Progenitor cell of endocrine pancreas (in vitro differentiated cells): ENCODE measurements at places on chromosomes 6 and 20.

- DNase-seq = no peak
Measured at GRCh38 chr6:41122918-41123317, 31.2 kb downstream of the TREML1 start.

DNA sequence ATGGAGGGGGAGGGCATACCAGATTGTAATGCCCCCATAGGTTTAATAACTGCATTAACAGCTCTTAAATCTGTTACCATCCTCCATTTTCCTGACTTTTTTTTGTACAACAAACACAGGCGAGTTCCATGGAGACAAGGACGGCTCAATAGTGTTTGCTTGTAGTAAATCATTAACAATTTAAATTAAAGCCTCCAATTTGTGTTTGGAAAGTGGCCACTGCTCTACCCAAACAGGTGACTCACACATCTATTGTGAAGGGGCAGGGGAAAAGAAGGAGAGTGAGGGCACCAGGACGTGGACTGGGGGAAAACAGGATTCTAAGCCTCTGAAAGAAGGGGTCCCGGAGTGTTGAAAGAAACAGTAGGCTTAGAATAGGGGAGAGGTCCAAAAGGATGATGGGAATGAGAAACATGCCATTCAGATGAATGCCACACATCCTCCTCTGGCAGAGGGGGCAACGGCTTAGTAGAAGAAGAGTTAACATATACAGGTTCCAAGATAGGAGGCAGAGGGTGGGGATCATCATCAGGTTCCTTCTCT is 6.9 kb downstream of the GLYATL3 start:
- no peak for DNase-seq

DNA sequence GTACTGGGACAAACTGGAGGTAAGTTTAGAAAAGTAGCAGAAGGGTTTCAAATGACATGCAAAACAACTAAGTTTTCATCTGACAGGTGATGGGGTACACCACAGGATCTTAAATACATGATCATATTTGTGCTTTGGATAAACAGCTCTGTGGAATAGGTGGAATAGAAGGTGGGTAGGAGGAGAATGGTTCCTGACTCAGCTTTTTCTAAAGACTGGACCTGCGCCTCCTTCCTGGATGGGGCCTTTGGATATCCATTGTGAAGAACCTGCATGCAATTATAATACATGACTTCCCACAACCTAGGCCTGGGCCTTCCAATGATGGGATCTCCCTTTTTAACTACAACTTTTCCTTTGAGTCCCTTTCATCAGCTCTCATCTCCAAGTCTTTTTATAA is 145.9 kb downstream of the AHI1 start:
- DNase-seq = no peak

DNA sequence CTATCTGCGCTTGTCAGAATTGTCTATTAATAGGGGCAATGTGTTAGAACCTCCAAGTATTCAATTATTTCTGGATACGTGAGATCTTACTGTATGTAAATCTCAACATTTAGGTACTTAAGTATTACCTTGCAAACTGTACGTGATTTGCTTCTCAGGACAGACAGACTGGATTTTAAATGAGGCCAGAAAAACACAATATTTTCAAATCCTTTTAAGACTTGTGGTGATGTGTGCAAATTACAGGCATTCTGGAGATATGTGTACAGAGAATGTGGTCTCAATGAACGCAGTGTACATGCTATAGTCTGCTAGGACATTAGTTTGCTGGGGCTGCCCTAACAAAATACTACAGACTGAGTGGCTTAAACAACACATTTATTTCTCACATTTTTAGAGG is 16.9 kb downstream of the CCR6 start:
- DNase-seq = no peak

- no peak for DNase-seq
Measured at GRCh38 chr6:108777536-108777935, 70.7 kb upstream of the ARMC2 start.

DNA sequence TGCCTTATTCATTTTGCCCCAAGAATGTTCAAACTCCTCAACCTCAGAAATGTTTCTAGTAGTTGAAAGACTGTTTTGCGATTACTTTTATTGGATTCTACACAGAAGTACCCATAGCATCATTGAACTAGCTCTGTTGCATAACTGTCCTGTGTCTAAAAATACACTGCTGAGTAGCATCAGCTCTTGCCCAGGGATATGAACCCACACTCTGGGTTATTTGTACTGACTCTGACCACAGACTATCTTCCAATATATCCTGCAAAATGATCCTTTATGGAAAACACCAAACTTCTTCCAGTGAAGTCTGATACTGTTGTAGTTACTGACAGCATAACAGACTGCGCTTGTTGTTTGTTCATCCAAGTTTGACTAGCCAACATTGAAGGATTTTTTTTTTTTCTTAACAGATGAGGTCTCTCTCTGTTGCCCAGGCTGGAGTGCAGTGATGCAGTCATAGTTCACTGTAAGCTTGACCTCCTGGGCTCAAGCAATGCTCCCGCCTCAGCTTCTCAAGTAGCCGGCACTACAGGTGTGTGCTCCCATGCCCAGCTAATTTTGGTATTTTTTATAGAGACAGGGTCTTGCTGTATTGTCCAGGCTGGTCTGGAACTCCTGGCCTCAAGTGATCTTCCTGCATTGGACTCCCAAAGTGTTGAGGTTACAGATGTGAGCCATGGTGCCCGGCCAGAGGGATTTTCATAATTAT is 49.9 kb downstream of the TULP4 start:
- DNase-seq = no peak

DNA sequence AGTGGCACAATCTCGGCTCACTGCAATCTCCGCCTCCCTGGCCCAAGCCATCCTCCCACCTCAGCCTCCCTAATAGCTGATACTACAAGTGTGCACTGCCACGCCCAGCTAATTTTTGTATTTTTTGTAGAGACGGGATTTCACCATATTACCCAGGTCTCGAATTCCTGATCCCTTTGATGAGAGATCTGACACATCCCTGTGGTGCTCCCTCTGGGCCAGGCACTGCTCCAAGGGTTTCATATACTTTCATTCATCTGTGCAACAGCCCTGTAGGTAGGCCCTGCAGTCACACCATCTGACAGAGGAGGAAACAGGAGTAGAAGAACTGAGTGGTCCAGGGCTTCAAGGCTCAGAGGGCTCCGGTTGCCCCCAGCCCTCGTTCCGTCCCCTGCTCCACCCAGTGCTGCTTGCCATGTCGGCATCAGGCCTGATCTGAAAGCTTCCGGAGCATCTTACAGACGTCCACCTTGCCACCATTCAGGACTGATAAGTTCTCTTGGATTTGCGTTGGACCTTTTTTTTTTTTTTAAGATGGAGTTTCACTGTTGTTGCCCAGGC is 3.3 kb downstream of the ZGPAT start:
- no peak for DNase-seq

GRCh38 chr6:85394853-85395538 is 54.9 kb upstream of the NT5E start:
- no peak for DNase-seq

DNA sequence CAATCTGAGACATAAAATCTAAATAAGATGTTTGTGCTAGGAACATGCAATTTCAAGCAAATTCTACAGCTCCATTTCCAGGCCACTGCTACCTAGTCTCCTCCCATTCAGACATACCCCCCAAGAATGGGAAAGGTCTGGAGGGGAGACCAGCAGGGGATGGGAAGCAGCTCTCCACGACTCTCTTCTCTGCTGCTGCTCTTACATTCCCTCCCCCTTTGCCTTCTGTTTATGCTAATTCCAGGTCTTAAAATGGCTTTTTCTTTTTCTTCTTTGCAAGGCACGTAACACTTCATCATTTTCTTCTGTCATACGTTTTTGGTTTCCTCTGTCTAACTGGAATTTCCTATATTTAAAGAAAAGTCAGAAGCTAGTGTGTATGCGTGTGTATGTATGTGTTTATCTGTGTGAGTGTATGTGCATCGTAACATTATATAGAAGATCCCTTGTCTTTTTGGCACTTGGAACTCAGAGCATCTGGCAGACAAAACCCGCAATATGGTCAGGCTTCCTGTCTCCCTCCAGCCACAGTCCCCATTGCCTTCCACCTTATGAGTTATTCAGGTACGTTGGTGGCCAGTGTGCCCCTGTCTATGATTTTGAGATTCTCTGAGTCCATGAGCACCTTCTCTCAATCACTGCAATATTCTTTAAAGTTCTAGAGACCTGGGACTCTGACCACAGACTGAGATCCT is 493.7 kb downstream of the BTBD3 start:
- no peak for DNase-seq

DNA sequence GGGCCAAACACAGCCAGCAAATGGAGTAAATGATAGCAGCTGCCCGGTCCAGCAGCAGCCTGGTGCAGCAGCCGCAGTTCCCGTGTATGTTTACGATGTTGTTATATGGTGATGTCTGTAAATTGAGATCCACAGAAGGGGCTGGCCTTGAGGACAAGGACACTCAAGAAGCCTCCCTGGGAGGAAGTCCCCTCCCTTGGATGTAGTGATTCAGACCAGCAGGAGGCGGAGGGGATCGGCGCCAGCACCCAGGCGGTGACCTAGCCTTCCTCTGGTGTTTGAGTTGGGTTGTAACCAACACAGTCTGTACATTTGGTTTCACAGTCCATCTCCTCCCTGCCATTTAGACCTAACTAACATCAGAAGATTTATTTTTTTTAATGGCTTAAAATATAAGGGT is 187.8 kb downstream of the SYNDIG1 start:
- DNase-seq = no peak

GRCh38 chr20:37295001-37295400 is 5.5 kb downstream of the MANBAL start:
- DNase-seq = no peak

DNA sequence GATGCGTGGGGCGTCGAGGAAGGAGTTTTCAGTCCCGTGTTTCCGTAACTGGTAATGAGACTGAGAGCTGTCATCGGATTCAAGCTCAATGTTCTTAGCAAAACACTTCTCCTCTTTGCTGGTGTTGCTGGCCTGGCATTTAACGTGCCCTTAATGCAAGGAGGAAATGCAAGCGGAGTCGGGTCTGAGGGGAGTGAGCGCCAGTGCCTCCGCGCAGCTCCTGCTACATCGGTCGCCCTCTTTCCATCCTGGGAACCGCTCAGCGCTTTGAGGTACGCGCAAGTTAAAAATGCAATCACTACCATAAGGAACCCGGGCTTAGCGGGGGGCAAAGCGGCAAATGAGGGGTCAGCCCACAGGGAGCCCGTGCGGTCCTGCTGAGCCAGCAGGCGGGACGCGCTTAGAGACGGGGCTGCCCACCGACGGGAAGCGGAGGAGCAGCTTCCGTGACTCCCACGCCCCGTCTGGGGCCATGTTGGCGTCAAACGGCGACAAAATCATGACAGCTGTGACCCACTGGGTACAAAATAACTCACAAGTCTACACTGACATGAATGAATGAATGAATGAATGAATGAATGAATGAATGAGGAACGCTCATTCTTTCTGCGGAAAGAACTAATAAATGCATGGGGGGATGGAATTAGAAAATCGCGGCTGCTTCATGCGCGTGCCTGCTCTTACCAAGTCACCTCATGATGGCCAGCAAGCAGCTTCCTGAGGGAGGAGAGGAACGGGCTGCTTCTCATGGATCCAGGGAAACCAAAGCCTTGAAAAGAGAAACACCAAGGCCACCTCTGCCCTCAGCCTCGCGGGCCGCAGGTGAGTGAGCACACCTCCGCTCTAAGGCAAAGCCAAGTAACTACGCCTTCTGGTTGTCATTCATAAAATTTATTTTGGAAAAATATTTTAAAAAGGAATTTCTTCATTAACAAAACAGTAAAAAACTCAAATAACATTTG is 9.3 kb downstream of the DLL1 start:
- no peak for DNase-seq

GRCh38 chr6:14645221-14645620 is 527.6 kb downstream of the CD83 start:
- no peak for DNase-seq

DNA sequence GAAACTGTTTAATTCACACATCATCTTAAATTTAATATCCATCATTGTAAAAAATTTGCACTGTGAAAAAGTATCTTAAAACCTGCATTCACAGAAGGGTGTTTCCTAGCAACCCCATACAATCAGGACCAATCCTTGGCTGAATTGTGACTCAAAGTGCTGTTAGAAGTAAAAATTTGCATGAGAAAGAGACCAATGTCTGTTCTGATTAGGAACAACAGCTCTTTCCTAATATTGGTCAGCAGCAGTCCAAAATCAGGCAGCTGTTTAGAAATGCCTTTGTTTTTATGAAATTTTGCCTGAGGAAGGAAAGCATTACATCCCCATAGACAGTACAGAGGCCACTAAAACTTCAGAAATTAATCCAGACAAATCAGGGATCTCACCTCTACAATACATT is 987.0 kb downstream of the HACE1 start:
- DNase-seq = no peak

DNA sequence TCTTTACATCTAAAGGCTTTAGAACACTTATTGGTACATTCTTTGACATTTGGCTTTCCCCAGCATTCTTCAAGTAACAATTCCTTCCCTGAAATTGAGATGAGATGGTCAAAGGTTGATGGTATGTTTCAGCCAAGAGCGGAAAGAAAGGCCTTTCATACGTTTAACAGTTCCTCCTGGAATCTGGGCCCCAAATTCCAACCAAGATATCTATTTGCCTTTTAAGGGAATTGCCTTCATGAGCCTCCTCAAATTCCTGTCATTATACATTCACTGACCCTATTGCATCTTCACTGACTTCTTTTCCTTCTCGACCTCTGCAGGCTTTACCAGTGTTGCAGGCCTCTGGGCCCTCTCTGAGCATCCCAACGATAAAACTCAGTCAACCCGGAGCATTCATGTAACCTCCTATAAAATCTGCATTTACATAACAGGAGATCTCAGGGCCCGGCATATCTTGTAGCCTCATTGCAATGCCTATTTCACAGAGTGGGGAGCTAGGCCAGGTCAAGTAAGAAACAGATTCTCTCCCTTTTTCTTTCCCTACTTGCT is 18.3 kb upstream of the WFDC9 start:
- no peak for DNase-seq

DNA sequence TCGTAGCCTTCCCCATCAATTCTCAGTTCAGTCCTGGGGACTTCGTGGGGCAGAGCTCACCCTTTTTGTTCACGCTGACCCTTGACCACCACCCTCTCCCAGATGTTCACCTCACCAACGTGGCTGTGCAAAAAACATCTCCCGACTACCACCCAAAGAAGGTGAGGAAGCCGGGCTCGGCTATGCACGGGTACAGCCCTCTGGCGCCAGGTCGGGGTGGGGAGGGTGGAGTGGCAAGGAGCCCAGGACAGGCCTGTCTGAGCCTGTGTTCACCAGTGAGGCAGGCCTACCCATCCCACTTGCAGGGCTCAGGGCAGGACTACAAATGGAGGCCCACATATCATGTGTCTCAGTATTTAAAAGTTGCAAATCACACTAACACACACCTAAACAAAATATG is 18.1 kb downstream of the PDRG1 start:
- no peak for DNase-seq
